PC-9 (cell line): ENCODE measurements at places on chromosomes 4 and X.

DNA sequence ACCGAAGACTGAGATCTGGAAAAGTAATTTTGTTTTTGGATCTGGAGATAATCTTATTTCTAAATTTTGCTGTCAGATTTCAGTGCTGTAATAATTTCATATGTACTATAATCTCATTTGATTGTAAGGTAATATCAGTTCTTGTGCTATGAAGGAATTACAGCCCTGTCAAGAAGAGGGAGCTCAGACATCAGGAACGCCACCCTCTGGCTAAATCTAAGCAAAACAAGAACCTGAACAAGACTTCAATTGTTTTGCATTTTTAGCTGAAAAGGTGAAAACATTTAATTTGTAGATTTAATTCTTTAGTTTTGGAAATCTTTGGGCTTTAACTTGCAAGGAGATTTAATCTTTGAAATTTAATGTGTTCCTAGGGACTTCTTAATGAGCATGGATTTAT is 525.4 kb upstream of the HS3ST1 start:
- DNase-seq: no peak

- no peak for DNase-seq
These were observed 21.1 kb downstream of the AIFM1 start for GRCh38 chrX:130144509-130144908.

DNA sequence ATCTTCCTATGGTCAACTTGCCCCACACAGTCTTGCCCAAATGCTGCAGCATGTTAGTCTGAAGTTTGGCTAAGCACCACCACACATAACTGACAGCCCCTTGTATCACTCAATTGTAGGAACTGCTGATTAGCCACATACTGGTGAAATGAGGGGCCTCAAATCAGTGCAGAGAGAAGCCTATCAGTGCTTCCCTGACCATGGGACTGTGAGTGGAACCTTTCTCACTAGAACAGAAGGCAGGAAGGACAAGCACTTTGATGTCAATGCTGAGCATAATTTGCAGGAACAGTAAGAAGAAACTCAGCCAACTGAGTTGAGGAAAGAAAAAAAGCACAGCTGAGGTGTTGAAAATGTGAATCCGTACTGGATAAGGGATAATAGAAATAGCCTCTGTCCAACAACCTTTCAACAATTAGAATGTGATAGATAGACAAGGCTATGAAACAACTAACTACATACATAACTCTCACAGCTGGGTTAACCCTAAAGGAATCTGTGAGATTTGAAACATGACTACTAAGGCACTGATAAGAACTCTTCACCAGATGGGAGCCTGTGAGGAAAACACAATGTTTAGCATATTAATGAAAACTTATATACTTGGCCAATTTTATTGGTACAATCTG is 136.6 kb upstream of the SH3RF1 start:
- no peak for DNase-seq

DNA sequence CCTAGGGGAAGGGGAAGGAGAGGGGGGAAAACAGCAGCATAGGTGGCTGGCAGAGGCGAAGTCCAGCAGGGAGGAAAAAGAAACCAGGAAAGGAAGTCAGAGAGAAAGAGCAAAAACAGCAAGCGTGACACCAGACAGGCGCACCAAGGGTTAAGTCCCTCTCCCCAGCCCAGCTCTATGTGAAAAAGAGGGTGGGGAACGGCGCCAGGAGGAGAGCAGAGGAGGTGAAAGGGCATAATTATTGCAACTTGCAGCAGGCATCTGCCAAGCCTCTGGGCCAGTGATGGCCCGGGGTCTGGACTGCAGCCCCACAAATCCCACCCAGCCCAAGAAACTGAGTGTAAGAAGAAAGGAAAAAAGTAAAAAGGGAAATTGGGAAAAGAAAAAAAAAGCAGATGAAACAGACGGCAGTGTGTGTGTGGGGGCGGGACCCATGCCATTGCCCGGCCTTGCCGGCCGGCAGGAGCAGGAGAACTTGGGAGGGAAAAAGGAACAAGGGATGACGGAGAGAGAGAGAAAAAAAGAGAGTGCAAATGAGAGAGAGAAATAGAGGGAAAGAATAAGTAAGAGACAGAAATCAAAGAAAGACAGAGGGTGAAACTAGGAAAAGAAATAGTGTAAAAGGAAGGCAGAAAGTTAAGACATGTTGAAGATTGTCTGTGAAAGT is 14.1 kb upstream of the RHOXF2 start:
- no peak for DNase-seq

- DNase-seq: no peak
These were observed 2.1 kb downstream of the SLC6A8 start for GRCh38 chrX:153689654-153690465.

DNA sequence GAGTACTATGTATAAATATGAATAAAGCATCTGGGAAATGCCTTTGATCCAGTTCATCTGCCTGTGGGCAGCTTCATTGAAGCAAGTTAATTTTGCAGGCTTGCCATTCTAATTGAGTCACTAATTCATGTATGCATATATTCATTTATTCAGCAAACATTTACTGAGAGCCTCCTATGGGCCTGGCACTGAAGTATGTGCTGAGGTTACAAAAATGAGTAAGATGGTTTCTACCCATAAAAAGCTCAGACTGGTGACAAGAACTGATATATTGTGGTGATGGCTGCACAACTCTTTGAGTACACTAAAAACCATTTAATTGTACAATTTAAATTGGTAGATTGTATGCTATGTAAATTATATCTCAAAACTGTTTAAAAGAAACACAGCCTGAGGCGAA is 1.1 kb upstream of the MRPL1 start:
- DNase-seq: no peak

GRCh38 chr4:8891255-8891645 is 19.6 kb upstream of the HMX1 start:
- DNase-seq: no peak
